Psoas muscle (tissue), 8 donors: ENCODE measurements at places on chromosomes 3 and 15.

DNA sequence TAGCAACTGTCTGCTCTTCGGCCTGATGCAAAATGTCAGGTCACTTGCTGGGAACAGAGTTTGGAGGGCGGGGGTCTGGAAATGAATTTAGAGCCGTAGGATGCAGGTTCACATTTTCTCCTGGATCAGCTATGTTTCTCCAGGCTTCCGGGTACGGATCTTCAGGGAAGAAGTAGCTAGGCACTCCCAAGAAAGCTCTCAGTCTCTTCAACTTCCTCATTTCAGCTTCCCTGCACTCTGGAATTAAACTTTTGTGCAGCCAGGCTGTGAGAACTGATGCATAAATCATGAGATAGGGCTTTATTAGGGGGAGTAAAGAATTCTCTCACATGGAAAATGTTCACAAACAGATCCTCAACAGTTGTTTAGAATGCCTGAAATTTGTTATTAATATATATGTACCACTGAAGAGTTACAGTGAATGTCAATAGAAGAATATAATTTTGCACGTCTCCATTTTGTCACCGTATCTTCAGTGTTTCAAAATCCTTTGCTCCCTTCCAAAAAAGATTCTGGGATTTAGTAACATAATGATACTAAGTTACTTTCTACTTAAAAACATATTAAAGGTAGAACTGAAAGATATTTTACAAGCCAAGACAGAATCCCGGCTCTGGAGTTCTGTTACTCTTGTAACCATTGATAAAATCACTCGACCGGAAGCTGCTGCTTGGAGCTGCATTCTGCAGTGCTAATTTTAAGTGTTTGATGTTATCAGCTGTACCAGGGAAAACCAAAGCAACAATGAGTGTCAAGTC lies 178.5 kb upstream of the P2RY1 start:
- DNase-seq: no peak

- peak; percentile 9 for DNase-seq
These were observed 81.6 kb downstream of the PLXNA1 start for GRCh38 chr3:127064391-127065137.

DNA sequence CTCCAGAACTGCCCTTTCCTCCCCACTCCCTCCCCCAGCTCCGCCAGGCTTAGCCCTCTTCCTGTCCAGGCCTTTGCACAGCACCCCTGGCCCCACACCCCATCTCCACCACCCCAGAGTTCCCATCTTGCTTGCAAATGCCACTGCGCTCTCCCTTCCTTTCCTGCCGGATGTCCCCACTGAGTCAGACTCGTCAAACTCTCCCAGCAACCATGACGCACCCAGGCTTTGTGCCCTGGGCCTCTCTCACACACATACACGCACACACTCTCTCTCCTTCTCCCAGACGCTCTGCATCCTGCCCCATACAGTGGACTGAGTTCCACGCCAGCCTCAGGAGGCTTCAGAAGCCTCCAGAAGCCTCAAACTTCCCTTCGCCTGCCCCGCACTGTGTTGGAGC lies 2.8 kb upstream of the CCDC9B start:
- no peak for DNase-seq

DNA sequence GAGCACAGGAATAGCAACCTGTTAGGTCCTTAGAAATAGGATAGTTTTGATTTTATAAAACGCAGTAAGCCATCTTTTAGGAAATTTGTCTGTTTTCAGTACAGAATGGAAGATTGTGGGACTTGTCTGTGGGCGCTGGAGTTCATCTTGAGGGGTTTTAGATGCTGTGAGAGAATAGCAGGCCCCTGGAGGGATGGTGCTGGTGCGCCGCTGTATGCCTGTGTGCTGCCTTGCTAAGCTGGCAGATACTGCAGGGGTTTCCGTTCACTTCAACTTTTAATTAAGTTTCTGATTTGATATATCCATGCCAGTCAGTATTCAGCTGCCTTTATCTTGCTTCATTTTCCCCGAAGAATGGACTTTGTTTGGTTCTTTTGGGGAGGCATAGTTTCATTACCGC lies 4.2 kb downstream of the CACNA2D3 start:
- no peak for DNase-seq

- no peak for DNase-seq
These were observed 78.4 kb upstream of the PRR23E start for GRCh38 chr3:127114337-127115070.

GRCh38 chr3:59436164-59436958 lies 386.5 kb upstream of the CFAP20DC start:
- DNase-seq: no peak
